ENCODE measurements at places on chromosomes 12 and 14. TPM values are rescaled to one million over a fixed set of nuclear protein-coding genes. Genes with fewer than 3 reads are reported as not detected.

PEX5 gene
- 25.4 TPM for total RNA-seq

PTGER2 gene
- 2.4 TPM for total RNA-seq

RPS6KL1 gene
- total RNA-seq = 6.0 TPM

BCL2L2 gene
- 0.73 TPM for total RNA-seq

- no peak for DNase-seq
- H3K36me3 ChIP-seq = no peaks in the 10 kb centered on the region
- no peaks in the 10 kb centered on the region for H3K27me3 ChIP-seq
- H3K27ac ChIP-seq = no peak overlapping the region
- H3K4me3 ChIP-seq = no peak overlapping the region
- H3K4me1 ChIP-seq = no peaks in the 10 kb centered on the region
Measured at GRCh38 chr14:62796431-62796830, 248.8 kb downstream of the KCNH5 start.

GRCh38 chr12:26378711-26379110 is 183.3 kb downstream of the SSPN start:
- DNase-seq = no peak
- H3K4me3 ChIP-seq = no peak overlapping the region
- no peak overlapping the region for H3K27ac ChIP-seq

DNA sequence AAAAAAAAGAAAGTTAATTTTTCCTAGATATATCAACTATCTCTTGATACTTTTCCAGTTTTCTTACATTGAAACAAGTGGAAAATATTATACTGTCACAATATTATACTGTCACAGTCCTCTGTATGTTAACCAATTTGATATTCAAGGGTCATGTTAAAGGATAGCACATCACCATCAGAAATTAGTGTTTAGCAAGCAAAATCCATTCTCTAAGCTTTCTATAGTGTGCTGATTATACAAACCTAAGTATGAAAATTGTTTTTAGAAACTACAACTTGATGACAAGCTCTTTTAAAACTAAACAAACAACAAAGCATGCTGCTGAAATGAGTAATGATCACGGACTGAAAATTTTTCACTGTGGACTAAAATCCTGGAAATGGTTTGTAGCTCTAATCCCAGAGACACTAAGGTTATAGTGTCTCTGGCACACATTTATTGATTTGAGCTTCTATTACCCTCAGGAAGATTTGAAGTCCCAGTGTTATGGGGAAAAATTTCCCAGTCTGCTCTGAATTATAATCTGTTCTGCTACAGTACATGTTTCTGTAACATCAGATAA is 9.7 kb downstream of the SPTSSA start:
- no peak overlapping the region for H3K4me3 ChIP-seq
- no peaks in the 10 kb centered on the region for H3K27me3 ChIP-seq
- DNase-seq = no peak
- H3K36me3 ChIP-seq = peaks cover 16% of the 10 kb centered on the region

DNA sequence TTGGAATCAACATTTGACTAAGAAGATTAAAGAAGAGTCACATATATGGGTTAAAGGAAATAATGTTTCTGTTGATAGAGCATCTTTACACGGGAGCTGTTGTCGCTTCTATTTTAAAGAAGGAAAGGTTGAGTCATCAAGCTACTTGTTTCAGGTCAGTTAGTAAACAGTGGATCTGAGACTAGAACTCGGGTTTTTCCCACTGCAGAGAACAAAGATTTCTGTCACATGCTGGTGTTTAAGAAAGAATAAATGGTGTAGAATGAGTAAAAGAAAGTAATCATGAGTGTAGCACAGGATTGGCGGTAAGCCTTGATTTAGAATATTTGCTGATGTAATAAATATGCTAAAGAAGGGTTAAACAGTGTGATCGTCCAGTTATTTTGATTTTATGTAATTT is 455.5 kb downstream of the AEBP2 start:
- no peak for DNase-seq
- peak overlapping the region; percentile 86 for H3K27ac ChIP-seq
- peaks cover 2% of the 10 kb centered on the region for H3K27me3 ChIP-seq
- no peaks in the 10 kb centered on the region for H3K36me3 ChIP-seq

DNA sequence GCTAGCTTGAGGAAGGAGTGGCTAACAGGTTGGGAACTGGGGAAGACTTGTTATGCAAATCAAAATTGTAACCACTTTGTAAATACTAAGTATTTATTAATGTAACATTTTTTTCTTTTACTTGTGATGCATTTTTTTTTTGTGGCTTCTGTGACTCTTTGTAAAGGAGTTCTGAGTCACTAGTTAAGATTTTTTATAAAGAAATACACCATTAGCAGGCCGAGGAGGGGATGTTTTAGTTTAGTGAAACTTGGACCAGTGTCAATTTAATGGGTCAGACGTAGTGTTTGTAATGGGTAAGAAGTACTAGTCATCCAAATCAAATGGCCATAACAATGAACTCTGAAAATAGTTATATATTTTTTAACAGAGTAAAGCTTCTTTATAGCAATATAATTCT is 43.1 kb downstream of the AKAP6 start:
- H3K27me3 ChIP-seq = peaks cover 4% of the 10 kb centered on the region
- no peak overlapping the region for H3K27ac ChIP-seq
- no peaks in the 10 kb centered on the region for H3K36me3 ChIP-seq
- no peak for DNase-seq

- no peaks in the 10 kb centered on the region for H3K4me1 ChIP-seq
- H3K27ac ChIP-seq = no peak overlapping the region
- peaks cover 3% of the 10 kb centered on the region for H3K27me3 ChIP-seq
- DNase-seq = no peak
- no peak overlapping the region for H3K4me3 ChIP-seq
- H3K36me3 ChIP-seq = no peaks in the 10 kb centered on the region
Measured at GRCh38 chr12:128652136-128652751, 171.5 kb downstream of the SLC15A4 start.

GRCh38 chr14:55553791-55554190 is 26.2 kb upstream of the KTN1 start:
- DNase-seq = no peak
- H3K36me3 ChIP-seq = peaks cover 2% of the 10 kb centered on the region
- H3K27me3 ChIP-seq = no peaks in the 10 kb centered on the region
- H3K27ac ChIP-seq = no peak overlapping the region
- no peak overlapping the region for H3K4me3 ChIP-seq
- H3K4me1 ChIP-seq = no peaks in the 10 kb centered on the region

DNA sequence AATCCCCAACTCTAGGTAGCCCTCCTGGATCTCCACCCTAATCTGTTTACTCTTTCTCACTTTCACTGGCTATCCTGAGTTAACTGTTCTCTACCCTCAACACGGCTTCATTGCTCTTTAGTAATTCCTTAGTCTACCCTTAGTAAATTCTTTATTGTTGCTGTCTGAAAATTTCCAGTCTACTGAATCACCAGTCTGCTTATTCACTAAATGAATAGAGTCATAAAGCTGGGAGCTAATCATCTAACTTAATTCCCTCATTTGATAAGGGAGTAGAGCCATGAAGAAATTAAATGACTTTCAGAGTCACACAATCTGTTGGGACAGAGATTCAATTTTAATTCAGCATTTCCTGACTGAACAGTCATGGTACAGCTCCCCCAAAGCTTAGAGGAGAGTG is 36.5 kb downstream of the YEATS4 start:
- H3K27me3 ChIP-seq = no peaks in the 10 kb centered on the region
- peaks cover 45% of the 10 kb centered on the region for H3K36me3 ChIP-seq
- DNase-seq = no peak
- peaks cover 19% of the 10 kb centered on the region for H3K4me1 ChIP-seq
- no peak overlapping the region for H3K27ac ChIP-seq

GRCh38 chr14:30882431-30882830 is 8.1 kb downstream of the COCH start:
- H3K27me3 ChIP-seq = peaks cover 4% of the 10 kb centered on the region
- H3K36me3 ChIP-seq = no peaks in the 10 kb centered on the region
- no peaks in the 10 kb centered on the region for H3K4me1 ChIP-seq
